Naive thymus-derived CD8-positive, alpha-beta T cell (primary cell): ENCODE measurements at places on chromosomes 4 and X. TPM values are rescaled to one million over a fixed set of nuclear protein-coding genes. Genes with fewer than 3 reads are reported as not detected.

CLGN gene
- not detected for polyA plus RNA-seq

TLR1 gene
- polyA plus RNA-seq = 7.9 TPM

TLL1 gene
- not detected for polyA plus RNA-seq

GRCh38 chr4:77715414-77716290 is 103.5 kb downstream of the CNOT6L start:
- DNase-seq = no peak
- H3K36me3 ChIP-seq = peaks cover 22% of the 10 kb centered on the region
- H3K4me3 ChIP-seq = no peak overlapping the region
- peaks cover 11% of the 10 kb centered on the region for H3K4me1 ChIP-seq
- H3K27ac ChIP-seq = peak overlapping the region; percentile 83

- H3K4me1 ChIP-seq = no peaks in the 10 kb centered on the region
- no peak for DNase-seq
- no peaks in the 10 kb centered on the region for H3K27me3 ChIP-seq
- H3K36me3 ChIP-seq = no peaks in the 10 kb centered on the region
- no peak overlapping the region for H3K4me3 ChIP-seq
These were observed 188.0 kb upstream of the TBC1D9 start for GRCh38 chr4:140944199-140944515.
